Bronchial epithelial cell (primary cell): ENCODE measurements at places on chromosomes 5 and 9.

- DNase-seq = no peak
Observed at GRCh38 chr9:104795857-104796256, 31.9 kb downstream of the NIPSNAP3B start.

- DNase-seq = peak; percentile 51
Observed at GRCh38 chr9:130330202-130330862, 64.8 kb downstream of the HMCN2 start.

DNA sequence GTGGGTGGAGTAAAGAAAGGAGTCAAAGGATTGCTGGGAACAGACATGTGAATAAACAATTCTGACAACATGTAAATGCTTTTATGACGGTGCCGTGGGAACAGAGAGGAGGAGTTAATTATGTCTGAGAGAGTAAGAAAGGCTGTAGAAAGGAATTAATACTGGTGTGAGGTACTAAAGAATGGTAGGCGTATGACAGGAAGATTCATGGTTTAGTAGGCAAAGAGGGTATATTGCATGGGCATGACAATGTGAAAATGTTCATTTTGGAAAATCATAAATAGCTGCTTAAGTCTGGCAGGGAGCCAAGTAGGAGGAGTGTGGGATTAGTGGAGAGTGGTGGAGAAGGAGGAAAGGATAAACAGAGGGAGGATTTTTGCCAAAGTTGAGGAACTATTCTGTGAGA lies 19.7 kb downstream of the NAA35 start:
- DNase-seq = no peak

DNA sequence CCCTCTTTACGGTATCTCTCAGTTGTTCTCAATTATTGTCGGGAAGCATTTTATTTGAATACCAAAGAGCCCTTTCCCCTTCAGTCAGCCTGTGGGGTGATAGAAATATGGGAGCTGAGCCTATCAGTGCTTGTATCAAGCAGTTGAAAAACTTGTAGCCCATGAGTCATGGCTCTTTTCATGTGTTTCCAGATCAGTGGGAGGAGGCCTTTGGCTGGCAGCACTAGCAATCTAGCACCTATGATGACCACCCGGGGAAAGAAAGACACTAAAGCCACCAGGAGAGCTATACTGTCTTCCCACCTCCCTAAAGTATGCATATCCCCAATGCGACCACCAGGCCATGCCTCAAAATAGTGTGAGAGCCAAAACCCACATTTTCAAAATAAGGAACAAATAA lies 696.9 kb upstream of the C9orf72 start:
- peak; percentile 37 for DNase-seq

- DNase-seq = peak; percentile 31
Observed at GRCh38 chr5:16615741-16616535, 859 bp downstream of the RETREG1 start.

DNA sequence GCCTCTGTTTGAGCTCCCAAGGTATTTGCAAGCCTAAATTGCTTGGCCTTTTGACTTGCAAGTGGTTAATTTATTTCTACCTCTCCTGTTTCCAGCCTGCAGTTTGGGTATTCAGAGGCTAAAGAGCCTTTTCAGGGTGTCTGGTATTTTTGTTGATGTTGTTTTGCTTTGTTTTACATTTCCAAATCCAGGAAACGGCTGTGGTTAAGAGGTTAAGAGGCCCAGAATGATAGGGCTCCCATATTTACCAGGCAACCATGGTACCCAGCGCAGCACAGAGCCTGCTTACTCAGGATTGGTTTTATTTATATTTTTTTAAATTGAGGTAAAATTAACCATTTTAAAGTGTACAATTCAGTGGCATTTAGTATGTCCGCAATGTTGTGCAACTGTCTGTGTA lies 92.1 kb downstream of the PDZD2 start:
- no peak for DNase-seq

GRCh38 chr5:138439477-138440158 lies 761 bp downstream of the REEP2 start:
- DNase-seq = no peak

DNA sequence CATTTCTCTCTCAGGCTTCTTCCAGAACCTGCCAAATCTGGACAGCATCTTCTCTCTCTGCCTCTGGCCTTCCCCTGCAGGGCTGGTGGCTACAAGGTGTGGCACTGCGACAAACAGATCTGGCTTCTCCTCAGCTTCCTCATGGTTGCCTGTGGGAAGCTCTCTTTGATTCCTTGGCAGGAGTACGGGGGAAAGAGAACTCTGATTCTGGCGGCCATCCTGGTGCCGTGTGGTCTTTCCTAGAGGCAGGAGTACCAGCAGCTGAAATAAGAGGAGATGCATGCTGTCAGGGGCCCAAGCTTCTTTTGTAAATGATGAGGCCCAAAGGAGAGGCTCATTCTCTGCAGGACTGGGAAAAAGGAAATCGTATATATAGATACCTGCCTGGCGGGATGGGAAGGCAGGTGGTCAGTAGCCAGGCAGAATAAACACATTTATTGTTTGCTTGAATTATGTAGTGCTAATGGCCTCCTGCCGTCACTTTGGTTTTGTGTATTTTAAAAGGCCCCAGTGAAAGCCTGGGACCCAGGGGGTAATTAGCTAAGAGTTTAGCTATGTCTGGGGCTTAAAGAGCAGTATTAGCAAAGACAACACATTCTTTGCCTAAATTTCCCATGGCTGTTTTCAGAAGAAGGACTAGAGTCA lies at the start of gene CER1:
CER1 (minus strand) TSS at position 343 of the 645 bp plus-strand sequence; CDS start at position 282, 61 bp downstream.
- no peak for DNase-seq

- no peak for DNase-seq
Observed at GRCh38 chr5:39566891-39567290, 142.1 kb upstream of the DAB2 start.

- DNase-seq = no peak
Observed at GRCh38 chr9:128909859-128910258, 10.9 kb upstream of the PHYHD1 start.
